Heart left ventricle (tissue), 16 donors: ENCODE measurements at places on chromosomes 1 and 21.

DNA sequence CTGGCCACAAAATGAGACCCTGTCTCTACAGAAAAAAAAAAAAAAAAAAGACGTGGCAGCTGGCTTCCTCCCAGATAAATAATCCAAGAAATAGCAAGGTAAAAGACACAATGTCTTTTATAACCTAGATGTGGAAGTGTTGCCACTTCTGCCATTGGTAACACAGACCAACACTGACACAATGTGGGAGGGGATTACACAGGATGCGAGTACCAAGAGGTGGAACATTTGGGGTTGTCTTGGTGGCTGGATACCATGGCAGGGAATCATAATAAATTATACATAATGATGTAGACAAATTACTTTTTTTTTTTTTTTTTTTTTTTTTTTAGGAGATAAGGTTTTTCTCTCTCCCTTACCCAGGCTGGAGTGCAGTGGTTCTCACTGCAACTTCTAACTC, 6.0 kb upstream of the NEXN start:
- no peak overlapping the region for H3K27ac ChIP-seq
- no peaks in the 10 kb centered on the region for H3K36me3 ChIP-seq
- peaks cover 3% of the 10 kb centered on the region for H3K4me1 ChIP-seq
- no peak overlapping the region for H3K4me3 ChIP-seq

- peak overlapping the region; percentile 82 for H3K27ac ChIP-seq
- no peaks in the 10 kb centered on the region for H3K27me3 ChIP-seq
- no peak for DNase-seq
- peak overlapping the region; percentile 50 for H3K4me3 ChIP-seq
These were observed 29.9 kb upstream of the HJV start for GRCh38 chr1:146051452-146051851.

- no peaks in the 10 kb centered on the region for H3K27me3 ChIP-seq
- no peak overlapping the region for H3K4me3 ChIP-seq
- H3K27ac ChIP-seq: no peak overlapping the region
- H3K36me3 ChIP-seq: no peaks in the 10 kb centered on the region
- H3K4me1 ChIP-seq: no peaks in the 10 kb centered on the region
These were observed 38.7 kb downstream of the TRIM67 start for GRCh38 chr1:231200388-231201031.

- DNase-seq: no peak
- H3K4me1 ChIP-seq: no peaks in the 10 kb centered on the region
- peaks cover 59% of the 10 kb centered on the region for H3K27me3 ChIP-seq
- H3K36me3 ChIP-seq: no peaks in the 10 kb centered on the region
- no peak overlapping the region for H3K4me3 ChIP-seq
These were observed 5.7 kb downstream of the PADI4 start for GRCh38 chr1:17313530-17314309.

DNA sequence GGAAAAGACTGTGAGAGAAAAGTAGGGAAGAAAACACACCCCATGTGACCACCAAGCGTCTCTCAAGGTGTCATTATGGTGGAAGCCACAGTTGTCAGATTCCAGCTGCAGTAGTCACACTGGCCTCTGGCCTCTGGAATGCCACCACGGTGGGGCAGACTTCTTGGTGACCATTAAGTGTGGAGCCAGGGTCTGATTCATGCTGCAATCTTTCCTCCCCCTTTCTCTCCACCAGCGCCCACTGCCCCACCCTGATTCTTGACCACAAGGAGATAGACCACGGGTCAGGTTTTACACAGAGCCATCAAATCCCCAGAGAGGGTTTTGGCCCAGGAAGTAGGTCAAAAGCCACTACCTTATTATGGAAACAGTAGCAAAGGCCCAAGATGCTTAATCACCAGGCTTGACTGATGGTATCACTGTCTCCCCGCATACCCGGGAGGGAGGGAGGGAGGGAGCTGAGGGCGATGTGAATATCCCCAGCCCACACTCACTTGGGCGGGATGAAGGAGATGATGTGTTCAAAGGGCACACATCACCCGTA, 52.7 kb upstream of the GRHL3 start:
- no peak overlapping the region for H3K4me3 ChIP-seq
- no peaks in the 10 kb centered on the region for H3K4me1 ChIP-seq
- DNase-seq: no peak

DNA sequence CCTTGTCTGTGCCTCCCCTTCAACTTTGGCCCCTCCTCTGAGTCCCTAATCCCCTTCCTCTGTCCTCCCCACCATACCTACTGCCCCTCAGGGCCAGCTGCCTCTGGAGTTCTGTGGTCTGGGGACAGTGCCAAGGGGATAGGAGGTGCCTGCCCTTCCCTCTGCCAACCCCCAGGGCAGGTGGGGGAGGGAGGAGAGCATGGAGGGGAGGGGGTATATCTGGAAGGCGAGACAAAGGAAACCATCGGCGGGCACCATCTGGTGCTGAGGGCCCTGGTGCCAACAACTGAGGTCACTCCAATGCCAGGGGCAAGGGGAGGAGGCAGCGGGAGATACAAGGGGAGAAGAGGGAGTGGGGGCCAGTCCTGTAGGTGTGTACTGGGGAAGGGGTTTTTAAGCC, 9.6 kb downstream of the RAB25 start:
- H3K27ac ChIP-seq: no peak overlapping the region
- H3K4me1 ChIP-seq: peaks cover 13% of the 10 kb centered on the region
- no peak overlapping the region for H3K4me3 ChIP-seq
- no peaks in the 10 kb centered on the region for H3K36me3 ChIP-seq

- no peaks in the 10 kb centered on the region for H3K36me3 ChIP-seq
- H3K27ac ChIP-seq: peak overlapping the region; percentile 74
- no peak for DNase-seq
- no peaks in the 10 kb centered on the region for H3K4me1 ChIP-seq
These were observed 577.5 kb downstream of the USP25 start for GRCh38 chr21:16307256-16307655.

GRCh38 chr1:1115136-1115785, 628 bp downstream of the C1orf159 start:
- peaks cover 10% of the 10 kb centered on the region for H3K27me3 ChIP-seq
- H3K27ac ChIP-seq: peak overlapping the region; percentile 72
- peaks cover 11% of the 10 kb centered on the region for H3K4me1 ChIP-seq
- peak overlapping the region; percentile 95 for H3K4me3 ChIP-seq
- no peaks in the 10 kb centered on the region for H3K36me3 ChIP-seq

GRCh38 chr1:160354388-160354985, 11.3 kb downstream of the NCSTN start:
- H3K36me3 ChIP-seq: peaks cover 96% of the 10 kb centered on the region
- no peak overlapping the region for H3K4me3 ChIP-seq

DNA sequence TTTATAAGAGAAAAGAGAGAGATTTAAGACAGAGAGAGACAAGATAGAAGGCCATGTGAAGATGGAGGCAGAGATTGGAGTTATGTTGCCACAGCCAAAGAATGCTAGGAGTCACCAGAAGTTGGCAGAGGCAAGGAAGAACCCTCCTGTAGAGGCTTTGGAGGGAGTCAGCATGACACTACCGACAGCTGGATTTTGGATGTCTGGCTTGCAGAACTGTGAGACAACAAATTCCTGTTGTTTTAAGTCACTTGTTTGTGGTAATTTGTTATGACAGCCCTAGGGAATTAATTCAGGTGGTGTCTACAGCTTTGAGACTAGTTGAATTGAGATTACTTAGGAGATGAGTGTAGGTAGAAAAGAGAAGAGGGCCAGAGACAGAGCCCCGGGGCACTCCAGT, 158.5 kb downstream of the DNM3 start:
- DNase-seq: no peak
- no peaks in the 10 kb centered on the region for H3K27me3 ChIP-seq
- H3K4me3 ChIP-seq: no peak overlapping the region
- no peak overlapping the region for H3K27ac ChIP-seq
- H3K36me3 ChIP-seq: no peaks in the 10 kb centered on the region

- no peak for DNase-seq
- no peaks in the 10 kb centered on the region for H3K27me3 ChIP-seq
- H3K27ac ChIP-seq: no peak overlapping the region
- no peak overlapping the region for H3K4me3 ChIP-seq
- H3K36me3 ChIP-seq: no peaks in the 10 kb centered on the region
These were observed 2.1 kb downstream of the RPS6KA1 start for GRCh38 chr1:26531651-26532131.

GRCh38 chr1:236465959-236466303, 57.9 kb upstream of the LGALS8 start:
- H3K27me3 ChIP-seq: no peaks in the 10 kb centered on the region
- H3K4me3 ChIP-seq: no peak overlapping the region
- no peak overlapping the region for H3K27ac ChIP-seq
- H3K4me1 ChIP-seq: no peaks in the 10 kb centered on the region
- H3K36me3 ChIP-seq: no peaks in the 10 kb centered on the region

GRCh38 chr1:88678405-88678804, 5.7 kb upstream of the PKN2 start:
- H3K4me1 ChIP-seq: peaks cover 13% of the 10 kb centered on the region
- no peak overlapping the region for H3K27ac ChIP-seq
- no peaks in the 10 kb centered on the region for H3K36me3 ChIP-seq
- DNase-seq: no peak

DNA sequence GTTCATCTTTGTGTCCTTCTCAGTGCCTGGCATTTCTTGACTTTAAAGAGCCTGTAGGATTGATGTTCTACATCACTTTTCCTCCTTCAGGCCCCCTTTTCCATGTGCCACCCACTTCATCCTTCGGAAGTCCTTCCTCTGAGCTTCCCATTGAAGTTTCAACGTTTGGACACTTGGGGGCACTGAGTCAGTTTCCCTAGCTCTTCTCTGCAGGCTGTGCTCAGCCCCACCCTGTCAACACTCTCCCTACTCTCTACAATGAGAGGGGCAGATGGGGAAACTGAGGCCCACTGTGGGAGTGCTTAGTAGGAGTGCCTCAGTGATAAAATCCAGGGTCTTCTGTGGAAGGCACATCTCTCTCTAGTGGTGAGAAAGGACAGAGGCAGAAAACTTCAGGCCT, 11.9 kb downstream of the KCNJ10 start:
- no peaks in the 10 kb centered on the region for H3K36me3 ChIP-seq
- H3K4me3 ChIP-seq: no peak overlapping the region
- H3K27me3 ChIP-seq: no peaks in the 10 kb centered on the region
- no peaks in the 10 kb centered on the region for H3K4me1 ChIP-seq
- H3K27ac ChIP-seq: no peak overlapping the region

- peak overlapping the region; percentile 28 for H3K4me3 ChIP-seq
- peak overlapping the region; percentile 89 for H3K27ac ChIP-seq
These were observed 277.0 kb upstream of the C1orf105 start for GRCh38 chr1:172143384-172144055.

DNA sequence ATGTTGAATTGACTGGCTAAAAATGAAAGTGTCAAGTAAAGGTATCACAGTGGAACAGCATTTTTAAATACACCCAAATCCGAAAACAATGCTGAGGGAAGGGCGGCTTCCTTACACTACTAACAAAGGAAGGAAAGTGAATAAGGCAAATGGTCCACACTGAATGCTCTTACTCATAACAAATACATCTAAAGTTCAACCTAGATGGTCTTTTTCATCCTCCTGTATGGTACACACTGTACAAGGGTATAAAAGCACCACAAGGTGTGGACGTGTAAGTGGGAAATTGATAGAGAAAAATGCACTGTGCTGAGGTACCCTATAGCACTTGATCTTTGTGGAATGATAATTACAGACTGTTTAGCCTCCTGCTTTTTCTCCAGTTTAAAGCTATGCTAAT, 7.1 kb upstream of the PALMD start:
- no peak overlapping the region for H3K4me3 ChIP-seq
- no peaks in the 10 kb centered on the region for H3K4me1 ChIP-seq
- H3K36me3 ChIP-seq: no peaks in the 10 kb centered on the region
- H3K27me3 ChIP-seq: no peaks in the 10 kb centered on the region
- no peak for DNase-seq

DNA sequence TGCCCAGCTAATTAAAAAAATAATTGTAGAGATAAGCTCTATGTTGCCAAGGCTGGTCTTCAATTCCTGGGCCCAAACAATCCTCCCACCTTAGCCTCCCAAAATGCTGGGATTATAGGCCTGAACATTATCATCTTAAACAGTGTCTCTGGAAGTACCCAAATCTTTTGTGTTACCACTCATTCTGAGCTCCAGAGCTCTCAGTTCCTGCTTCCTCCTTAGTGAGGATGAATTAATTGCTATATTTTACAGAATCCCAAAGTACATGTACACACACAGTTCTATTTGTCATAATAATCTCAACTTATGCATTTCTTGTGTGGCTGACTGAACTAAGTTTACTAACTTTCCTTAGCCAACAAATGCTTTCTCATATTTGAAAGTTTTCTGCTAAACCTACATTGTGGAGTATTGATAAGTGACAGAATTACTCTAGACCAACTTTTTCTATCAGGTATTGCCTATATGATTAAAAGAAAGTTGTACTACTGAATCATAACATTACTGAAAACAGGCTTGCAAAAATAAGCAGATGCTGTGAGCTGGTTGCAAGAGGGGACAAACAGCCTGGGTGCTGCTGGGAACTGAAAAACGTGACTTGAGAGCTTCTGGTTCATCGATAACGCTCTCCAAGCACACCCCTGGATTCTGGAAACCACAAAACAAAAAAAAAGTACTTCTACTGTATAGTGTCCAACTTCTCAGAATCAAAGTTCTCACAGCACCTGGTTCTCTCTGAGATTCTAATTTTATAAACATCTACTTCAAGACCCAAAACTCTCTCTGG, 15.3 kb downstream of the VAV3 start:
- DNase-seq: no peak
- H3K4me3 ChIP-seq: no peak overlapping the region
- no peaks in the 10 kb centered on the region for H3K27me3 ChIP-seq
- no peak overlapping the region for H3K27ac ChIP-seq
- H3K4me1 ChIP-seq: no peaks in the 10 kb centered on the region

- H3K27me3 ChIP-seq: no peaks in the 10 kb centered on the region
- peaks cover 24% of the 10 kb centered on the region for H3K4me1 ChIP-seq
- H3K27ac ChIP-seq: peak within 1 kb of the TSS; percentile 89
- DNase-seq: peak; percentile 84
- peak within 1 kb of the TSS; percentile 85 for H3K4me3 ChIP-seq
- H3K36me3 ChIP-seq: no peaks in the 10 kb centered on the region
These were observed at the start of gene CD34 for GRCh38 chr1:207910591-207911354. CD34 (minus strand) TSS chr1:207911125; CDS start chr1:207911080, 45 bp downstream.

DNA sequence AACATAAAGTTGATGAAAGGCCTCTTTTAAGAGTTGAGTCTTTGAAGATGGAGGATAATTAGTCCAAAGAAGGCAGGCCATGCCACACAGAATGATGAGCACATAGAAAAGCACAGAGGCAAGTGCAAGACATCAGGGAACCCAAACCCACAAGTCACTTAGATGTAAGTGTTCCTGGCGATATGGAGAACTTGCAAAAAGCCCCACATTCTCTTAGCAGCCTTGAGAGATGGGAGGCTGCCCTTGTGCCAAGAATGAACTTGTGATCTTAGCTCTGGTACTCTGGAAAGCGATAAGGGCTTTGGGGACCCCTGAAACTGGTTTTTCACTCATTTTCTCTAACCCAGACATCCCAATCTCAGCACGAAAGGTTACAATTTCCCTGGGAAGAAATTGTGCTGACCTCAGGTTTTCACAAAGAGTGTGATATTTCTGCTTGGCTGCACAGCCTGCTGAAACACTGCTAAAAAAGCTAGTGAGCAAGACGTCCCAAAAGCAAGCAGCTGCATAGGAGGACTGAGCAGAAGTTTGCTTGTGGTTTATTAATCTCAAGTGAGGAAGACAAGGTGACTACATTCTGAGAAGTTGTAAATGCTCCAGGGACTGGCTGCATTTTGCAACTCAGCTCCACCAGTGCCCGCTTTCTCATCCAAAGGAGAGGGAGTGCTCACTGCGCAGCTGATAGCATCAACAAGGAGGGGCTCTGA, 496.9 kb upstream of the CAMK1G start:
- DNase-seq: no peak
- no peak overlapping the region for H3K27ac ChIP-seq
- no peaks in the 10 kb centered on the region for H3K27me3 ChIP-seq
- H3K4me3 ChIP-seq: no peak overlapping the region

GRCh38 chr1:21864730-21865129, 52.7 kb downstream of the LDLRAD2 start:
- H3K4me3 ChIP-seq: no peak overlapping the region
- no peak overlapping the region for H3K27ac ChIP-seq
- DNase-seq: no peak
- peaks cover 51% of the 10 kb centered on the region for H3K36me3 ChIP-seq
- H3K4me1 ChIP-seq: peaks cover 3% of the 10 kb centered on the region

- no peak overlapping the region for H3K4me3 ChIP-seq
- H3K4me1 ChIP-seq: no peaks in the 10 kb centered on the region
These were observed 13.3 kb downstream of the RRP15 start for GRCh38 chr1:218298398-218298797.
